ENCODE measurements at places on chromosomes 2 and 18. TPM values are rescaled to one million over a fixed set of nuclear protein-coding genes. Genes with fewer than 3 reads are reported as not detected.

SLC4A3 gene
- total RNA-seq, result 6.7 TPM

HOXD8 gene
- total RNA-seq, result 11.9 TPM

OTOS gene
- not detected for total RNA-seq

HSBP1L1 gene
- total RNA-seq, result 16.9 TPM

C2orf78 gene
- total RNA-seq, result not detected

All from sciatic nerve (tissue), 2 donors.